ENCODE measurements at places on chromosomes 5 and 9.

GRCh38 chr9:94827584-94828304 is 101.2 kb downstream of the AOPEP start:
- DNase-seq, result no peak

- no peak for DNase-seq
Measured at GRCh38 chr5:166369346-166369745, 1922.1 kb upstream of the WWC1 start.

GRCh38 chr5:169219351-169219750 is 81.6 kb downstream of the SLIT3 start:
- DNase-seq, result no peak

GRCh38 chr5:39270225-39270848 is 51.0 kb upstream of the FYB1 start:
- no peak for DNase-seq

DNA sequence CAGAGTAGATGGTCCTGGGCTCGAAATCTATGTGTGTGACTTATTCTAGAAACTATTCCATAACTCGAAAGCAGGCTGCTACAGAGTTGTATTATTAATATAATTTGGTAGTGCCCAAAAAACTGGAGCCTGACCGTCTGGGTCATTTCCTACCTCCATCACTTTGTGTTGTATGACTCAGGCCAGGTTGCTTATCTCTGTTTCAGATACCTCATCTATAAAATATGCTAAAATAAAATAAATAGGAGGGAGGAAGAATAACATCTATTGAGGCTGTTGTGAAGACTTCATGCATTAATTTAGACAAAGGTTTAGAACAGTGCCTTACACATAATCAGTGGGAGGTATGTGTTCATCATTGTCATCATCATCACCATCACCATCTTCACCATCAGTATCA is 57.7 kb downstream of the PDE4D start:
- DNase-seq, result no peak

DNA sequence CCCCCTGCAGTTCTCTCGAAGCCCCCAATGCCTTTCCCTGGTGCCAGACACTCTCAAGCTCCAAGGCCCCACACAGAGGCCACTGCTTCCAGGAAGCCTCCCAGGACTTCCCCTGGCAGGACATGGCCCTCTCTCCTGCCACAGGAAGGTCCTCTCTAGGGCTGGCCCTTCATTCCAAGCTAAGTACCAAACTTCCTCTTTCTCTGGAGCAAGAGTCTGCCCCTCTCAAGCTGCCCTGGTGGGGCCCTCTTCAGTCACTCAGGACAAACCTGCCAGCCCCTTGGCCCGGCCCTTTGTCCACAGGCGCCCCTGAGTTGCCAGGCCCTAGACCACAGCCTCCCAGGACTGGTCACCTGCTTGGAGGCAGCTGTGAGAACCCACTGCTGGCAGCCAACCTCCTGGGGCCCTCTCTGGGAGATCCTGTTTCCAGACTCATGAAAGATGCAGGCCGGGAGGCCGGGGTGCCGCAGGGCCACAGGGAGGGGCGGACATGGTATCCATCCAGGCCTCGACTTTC is 6.6 kb downstream of the NINJ1 start:
- DNase-seq, result no peak

DNA sequence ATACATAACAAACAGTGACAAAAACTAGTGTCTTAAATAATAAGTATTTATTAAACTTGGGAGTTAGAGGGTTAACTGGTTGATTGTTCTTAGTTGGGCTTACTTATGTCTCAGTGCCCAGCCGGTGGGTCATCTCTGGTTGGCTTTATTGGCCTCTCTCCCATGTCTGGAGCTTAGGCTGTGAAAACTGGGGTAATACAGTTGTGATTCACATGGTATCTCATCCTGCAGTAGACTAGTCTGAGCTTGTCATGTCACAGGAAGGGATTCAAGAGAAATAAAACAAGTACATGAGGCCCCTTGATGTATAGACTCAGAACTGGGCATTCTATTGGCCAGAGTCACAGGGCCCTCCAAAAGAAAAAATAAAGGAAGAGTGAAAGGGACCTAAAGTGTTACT is 466.4 kb upstream of the SMC2 start:
- no peak for DNase-seq

Measured in activated T-cell treated with anti-CD3 and anti-CD28 coated beads for 1 hour (primary cell).